Activated T-helper 2 cell treated with anti-CD3 and anti-CD28 coated beads, Interferon-gamma antibody, Interleukin-2, Interleukin-4, amounts not matched to agents 10 μg/mL and 5 μg/mL and 100 μg/mL, durations not matched to agents 14 hours and 24 hours and 36 hours (primary cell): ENCODE measurements at places on chromosomes 1 and 21. TPM values are rescaled to one million over a fixed set of nuclear protein-coding genes. Genes with fewer than 3 reads are reported as not detected.
A peak's percentile ranks its signal among the peaks of the same experiment; 100 is the strongest.

DNA sequence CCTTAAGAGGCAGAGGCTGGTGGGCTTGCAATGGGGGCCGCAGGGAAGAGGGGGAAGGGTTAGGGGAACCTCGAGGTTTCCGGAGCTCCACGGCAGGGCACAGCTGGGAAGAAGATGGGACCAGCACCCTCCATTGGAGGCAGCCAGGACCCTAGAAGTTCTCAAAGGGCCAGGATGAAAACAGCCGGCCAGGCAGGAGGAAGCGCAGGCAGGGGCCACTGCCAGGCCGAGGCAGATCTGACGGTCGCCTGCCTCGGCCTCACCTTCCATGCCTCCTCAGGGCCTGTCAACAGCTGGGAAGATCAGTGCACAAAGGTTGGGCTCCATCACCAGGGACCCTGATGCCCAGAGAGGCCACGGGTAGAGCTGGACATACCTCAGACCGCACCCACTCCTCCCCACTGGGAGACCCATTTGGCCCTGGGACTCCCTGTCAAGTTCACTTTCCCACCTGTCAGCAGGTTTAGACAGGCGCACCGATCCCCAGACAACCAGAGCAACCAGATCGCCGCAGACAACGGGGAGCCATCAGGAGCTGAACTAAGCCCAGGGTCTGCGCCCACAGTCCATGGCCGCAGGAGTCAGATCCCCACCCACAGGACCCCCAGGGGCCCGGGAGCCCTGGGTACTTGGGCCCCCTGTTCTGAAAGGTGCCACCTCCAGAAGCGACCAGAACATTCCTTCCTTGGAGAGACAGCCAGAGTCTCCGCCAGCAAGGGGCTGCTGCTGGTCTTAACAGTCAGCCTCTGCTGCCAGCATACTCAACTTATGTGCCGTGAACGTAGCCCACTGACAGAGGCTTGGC is 2.2 kb downstream of the SLC19A1 start:
- peaks cover 41% of the 10 kb centered on the region for H3K36me3 ChIP-seq
- peak overlapping the region; percentile 55 for H3K27ac ChIP-seq
- peaks cover 9% of the 10 kb centered on the region for H3K4me1 ChIP-seq
- H3K27me3 ChIP-seq, result no peaks in the 10 kb centered on the region
- DNase-seq, result no peak
- H3K4me3 ChIP-seq, result peak overlapping the region; percentile 79

SELE gene
- not detected in 2 replicates for total RNA-seq

GRCh38 chr1:236009191-236009590 is 55.7 kb downstream of the NID1 start:
- H3K4me1 ChIP-seq, result peaks cover 3% of the 10 kb centered on the region
- H3K27me3 ChIP-seq, result peaks cover 2% of the 10 kb centered on the region
- H3K36me3 ChIP-seq, result no peaks in the 10 kb centered on the region
- no peak for DNase-seq
- H3K4me3 ChIP-seq, result no peak overlapping the region

SLC45A3 gene
- total RNA-seq, result 1.5 and 2.0 TPM in 2 replicates

C1orf87 gene
- total RNA-seq, result not detected in 2 replicates

AMY1A gene
- total RNA-seq, result not detected in 2 replicates

- H3K27ac ChIP-seq, result no peak overlapping the region
- no peak for DNase-seq
- H3K36me3 ChIP-seq, result peaks cover 3% of the 10 kb centered on the region
- peaks cover 28% of the 10 kb centered on the region for H3K4me1 ChIP-seq
- no peaks in the 10 kb centered on the region for H3K27me3 ChIP-seq
- H3K4me3 ChIP-seq, result no peak overlapping the region
These were observed 132.8 kb downstream of the FGGY start for GRCh38 chr1:59429656-59430055.

DNA sequence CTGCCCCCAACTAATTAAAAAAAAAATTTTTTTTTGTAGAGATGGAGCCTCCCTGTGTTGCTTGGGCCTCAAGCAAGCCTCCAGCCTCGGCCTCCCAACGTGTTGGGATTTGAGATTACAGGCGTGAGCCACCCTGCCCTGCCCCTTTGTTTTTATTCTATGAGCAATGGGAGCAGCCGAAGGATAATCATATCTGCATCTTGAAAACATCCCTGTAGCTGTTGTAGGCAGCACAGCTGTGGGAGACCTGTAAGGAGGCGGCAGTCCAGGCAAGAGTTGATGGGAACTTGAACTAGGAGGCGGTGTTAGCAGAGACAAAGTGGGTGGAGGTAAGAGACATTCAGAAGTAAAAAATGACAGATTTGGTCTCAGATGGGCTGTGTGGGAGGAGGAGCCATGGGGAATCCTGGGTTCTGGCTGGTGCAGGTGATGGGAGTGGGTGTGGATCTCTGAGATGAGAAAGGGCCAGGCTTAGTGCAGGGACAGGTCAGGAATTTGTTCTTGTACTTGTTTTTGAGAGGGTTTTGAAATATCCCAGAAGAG is 31.3 kb downstream of the STUM start:
- no peaks in the 10 kb centered on the region for H3K27me3 ChIP-seq
- DNase-seq, result no peak
- H3K36me3 ChIP-seq, result no peaks in the 10 kb centered on the region
- H3K27ac ChIP-seq, result no peak overlapping the region
- H3K4me1 ChIP-seq, result no peaks in the 10 kb centered on the region
- no peak overlapping the region for H3K4me3 ChIP-seq

- DNase-seq, result no peak
- peaks cover 7% of the 10 kb centered on the region for H3K4me1 ChIP-seq
- peaks cover 21% of the 10 kb centered on the region for H3K27me3 ChIP-seq
- H3K36me3 ChIP-seq, result no peaks in the 10 kb centered on the region
These were observed 8.4 kb downstream of the ERO1B start for GRCh38 chr1:236273358-236273757.

DNA sequence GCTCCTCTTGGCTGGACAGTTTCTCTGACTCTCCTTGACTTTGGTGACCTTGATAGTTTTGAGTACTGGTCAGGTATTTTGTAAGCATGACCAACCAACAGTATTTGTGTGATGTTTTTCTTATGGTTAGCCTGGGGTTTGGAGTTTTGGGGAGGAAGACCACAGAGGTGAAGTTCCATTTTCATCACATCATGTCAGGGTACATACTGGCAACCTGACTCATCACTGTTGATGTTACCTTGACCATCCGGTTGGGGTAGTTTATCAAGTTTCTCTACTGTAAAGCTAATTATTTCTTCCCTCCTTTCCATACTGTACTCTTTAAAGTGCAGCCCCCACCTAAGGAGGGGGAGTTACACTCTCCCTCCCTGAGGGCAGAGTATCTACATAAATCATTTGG is 13.4 kb downstream of the OSCP1 start:
- no peaks in the 10 kb centered on the region for H3K27me3 ChIP-seq
- no peak overlapping the region for H3K4me3 ChIP-seq
- no peak for DNase-seq
- no peaks in the 10 kb centered on the region for H3K36me3 ChIP-seq
- peaks cover 2% of the 10 kb centered on the region for H3K4me1 ChIP-seq
- no peak overlapping the region for H3K27ac ChIP-seq

GRCh38 chr1:232223183-232223708 is 406.7 kb downstream of the SIPA1L2 start:
- H3K4me3 ChIP-seq, result no peak overlapping the region
- peaks cover 5% of the 10 kb centered on the region for H3K4me1 ChIP-seq
- H3K36me3 ChIP-seq, result no peaks in the 10 kb centered on the region

DNA sequence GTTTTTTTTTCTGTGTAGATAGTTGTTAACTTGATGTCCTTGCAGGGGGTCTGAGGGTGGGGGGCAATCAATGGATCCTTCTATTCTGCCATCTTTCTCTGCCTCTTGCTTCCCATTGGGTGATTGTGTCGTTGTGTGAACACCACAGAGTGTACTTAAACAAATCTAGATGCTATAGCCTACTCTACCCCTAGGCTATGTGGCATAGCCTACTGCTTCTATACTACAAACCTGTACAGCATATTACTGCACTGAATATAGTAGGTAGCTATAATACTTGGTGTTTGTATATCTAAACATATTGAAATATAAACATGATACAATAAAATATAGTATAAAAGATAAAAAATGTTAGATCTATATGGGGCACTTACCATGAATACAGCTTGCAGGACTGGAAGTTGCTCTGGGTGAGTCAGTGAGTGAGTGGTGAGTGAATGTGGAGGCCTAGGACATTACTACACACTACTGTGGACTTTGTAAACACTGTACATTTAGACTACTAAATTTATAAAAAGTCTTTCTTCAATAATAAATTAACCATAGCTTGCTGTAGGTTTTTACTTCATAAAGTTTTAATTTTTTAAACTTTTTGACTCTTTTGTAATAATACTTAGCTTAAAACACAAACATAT is 105.4 kb downstream of the CENPF start:
- no peaks in the 10 kb centered on the region for H3K4me1 ChIP-seq
- H3K4me3 ChIP-seq, result no peak overlapping the region
- H3K36me3 ChIP-seq, result no peaks in the 10 kb centered on the region
- no peak for DNase-seq
- H3K27ac ChIP-seq, result no peak overlapping the region

GRCh38 chr1:208644401-208645160 is 400.4 kb upstream of the PLXNA2 start:
- no peaks in the 10 kb centered on the region for H3K36me3 ChIP-seq
- no peaks in the 10 kb centered on the region for H3K4me1 ChIP-seq
- H3K27me3 ChIP-seq, result no peaks in the 10 kb centered on the region
- no peak overlapping the region for H3K27ac ChIP-seq

CYP4A11 gene
- not detected in 2 replicates for total RNA-seq
